ENCODE measurements at places on chromosomes 6 and 20. TPM values are rescaled to one million over a fixed set of nuclear protein-coding genes. Genes with fewer than 3 reads are reported as not detected.

Gene BPI
- 0.35 TPM for total RNA-seq

Gene TNXB
- 44.8 TPM for total RNA-seq

DNA sequence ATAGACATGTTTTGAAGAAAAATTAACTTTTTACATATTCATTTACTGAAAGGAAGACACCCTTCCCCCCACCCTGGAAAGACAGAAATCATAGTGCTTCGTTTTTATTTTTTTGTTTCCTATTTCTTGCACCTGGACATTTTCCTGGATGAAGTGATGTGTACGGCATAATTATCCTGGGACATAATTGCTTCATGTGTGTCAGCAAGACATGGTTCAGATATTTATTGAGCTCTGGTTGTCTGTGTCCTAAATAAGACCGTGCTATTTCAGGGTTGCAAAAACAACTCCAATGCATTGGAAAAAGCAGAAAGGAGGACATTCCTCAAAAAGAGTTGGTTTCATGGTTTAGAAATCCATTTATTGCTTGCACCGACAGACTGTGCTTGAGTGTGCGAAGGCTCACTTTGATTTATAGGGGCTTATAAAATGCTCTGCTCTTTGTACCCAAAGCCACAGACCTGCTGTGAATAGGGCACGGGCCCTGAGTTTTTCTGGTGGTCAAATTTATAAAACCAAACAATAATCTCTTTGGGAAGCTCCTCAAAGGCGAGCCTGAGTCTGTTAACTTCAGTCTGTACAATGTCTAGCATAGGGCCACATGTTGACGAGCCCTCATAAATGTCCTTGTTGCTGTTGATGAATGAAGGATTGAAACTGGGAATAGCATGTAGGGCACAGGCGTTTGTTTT lies 179.5 kb downstream of the SOX4 start:
- DNase-seq, result no peak

DNA sequence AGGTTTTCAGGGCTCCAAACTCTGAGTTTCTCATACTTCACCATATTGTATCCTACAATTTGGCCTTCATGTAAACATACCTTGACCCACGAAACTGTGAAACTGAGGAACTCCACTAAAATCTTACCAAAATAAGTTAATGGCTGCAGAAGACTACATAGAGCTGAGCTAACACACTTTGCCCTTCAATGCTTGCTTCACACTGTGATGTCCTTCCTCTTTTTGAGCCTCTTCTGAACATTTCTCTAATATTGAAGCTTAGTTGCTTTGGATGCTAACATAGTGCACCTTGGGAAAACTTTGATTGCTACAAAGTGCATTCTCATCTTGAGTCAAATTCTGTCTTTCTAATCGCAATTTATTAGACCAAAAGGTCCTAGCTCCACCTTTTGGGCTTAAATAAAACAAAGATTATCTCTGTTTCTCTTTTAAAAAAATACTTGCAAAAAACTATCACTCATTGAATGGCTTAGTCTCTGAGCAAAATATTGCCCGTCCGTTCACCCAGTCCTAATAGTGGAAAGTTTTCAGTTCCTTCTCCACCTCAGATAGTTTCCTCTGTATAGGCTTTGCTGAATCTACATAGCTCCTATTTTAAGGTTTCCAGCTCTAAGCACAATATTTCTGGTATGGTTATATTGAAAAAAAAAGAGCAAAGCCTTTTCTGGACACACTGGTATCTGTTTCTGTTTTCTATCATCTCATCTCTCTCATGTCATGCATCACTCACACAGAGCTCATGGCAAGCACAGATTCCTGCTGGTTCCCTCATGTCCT lies 494.6 kb downstream of the RFPL4B start:
- no peak for DNase-seq

DNA sequence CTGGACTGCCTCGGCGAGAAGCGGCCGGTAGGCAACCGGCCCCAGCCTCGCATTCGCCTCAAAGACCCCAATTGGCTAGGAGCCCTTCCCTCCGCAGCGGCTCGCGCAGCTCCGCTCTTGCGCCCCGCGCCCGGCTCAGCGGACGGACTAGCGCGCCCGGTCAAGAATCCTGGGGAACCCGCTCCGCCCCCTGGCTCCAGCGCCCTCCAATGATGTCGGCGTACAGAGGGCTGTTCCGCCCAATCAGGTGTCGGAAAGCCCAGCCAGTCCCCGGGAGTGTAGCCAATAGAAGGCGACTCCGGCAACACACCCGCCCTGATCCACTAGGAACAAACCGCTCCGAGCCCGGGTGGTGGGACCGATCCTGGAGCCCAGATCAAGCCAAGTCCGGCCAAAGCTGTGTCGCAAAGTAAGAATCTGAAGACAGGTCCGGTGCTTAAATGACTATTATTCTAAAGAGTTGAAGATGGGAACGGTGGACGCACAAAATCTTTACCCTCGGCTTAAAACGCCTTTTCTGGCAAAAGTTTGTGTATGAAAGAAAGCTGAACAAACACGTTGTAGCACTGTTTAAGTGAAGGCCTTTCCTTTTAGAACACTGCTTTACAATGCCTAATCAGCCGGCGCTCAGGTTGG lies 132.2 kb downstream of the OGFRL1 start:
- peak; percentile 97 for DNase-seq

DNA sequence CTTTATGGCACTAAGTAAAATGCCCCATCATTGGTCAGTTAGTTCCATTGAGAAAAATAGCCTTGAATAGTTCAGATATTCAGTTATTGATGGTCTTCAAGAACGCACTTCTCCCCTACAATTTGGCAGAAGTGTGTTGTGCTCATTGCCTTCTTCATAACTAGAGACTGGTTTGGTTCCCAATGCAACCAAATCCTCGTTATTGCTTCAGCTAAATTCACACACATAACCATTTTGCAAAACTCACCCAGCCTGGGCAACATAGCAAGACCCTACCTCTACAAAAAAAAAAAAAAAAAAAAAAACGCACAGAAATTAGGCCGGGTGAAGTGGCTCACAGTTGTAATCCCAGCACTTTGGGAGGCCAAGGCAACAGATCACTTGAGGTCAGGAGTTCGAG lies 32.1 kb downstream of the ZNF217 start:
- no peak for DNase-seq

DNA sequence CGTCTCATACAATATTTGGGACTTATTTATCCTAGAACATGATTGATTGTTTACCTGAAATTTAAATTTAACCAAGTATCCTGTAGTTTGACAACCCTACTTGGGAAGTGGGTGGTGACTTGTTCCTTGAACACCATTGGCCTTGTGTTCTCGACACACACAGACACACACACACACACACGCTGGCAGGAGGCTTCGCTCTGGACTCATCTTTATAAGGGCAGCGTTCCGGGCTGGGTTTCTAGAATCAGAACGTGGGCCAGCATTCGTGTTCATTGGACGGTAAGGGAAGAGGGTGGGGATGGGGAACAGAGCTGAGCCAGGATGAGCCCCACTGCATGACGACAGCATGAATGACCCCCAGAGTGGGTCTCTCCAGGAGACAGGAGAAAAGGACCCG lies 16.2 kb upstream of the SSTR4 start:
- no peak for DNase-seq

GRCh38 chr6:72894091-72894490 lies 272.2 kb downstream of the KCNQ5 start:
- no peak for DNase-seq
